GM23248 (cell line): ENCODE measurements at places on chromosomes 7 and 10. TPM values are rescaled to one million over a fixed set of nuclear protein-coding genes. Genes with fewer than 3 reads are reported as not detected.

- DNase-seq = no peak
These were observed 192.3 kb upstream of the AOAH start for GRCh38 chr7:36916619-36917018.

DNA sequence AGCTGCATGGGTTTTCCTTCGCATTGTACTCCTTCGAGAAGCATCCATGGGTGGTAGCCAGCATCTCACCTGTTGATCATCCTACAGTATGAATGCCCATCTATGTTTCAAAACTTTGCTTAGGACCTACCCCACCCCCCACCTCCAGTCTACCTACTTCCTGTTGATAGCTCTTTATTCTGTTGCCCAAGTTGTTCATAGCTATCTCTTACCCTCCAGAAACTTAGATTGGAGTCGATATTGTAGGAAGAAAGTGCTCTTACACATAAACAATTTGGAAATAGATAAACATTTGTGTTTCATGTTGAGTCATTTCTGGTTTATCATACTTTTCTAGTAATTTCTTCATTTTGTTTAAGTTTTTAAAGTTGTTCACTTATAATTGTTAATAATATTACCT, 90.1 kb downstream of the FAS start:
- DNase-seq = peak; percentile 40

DNA sequence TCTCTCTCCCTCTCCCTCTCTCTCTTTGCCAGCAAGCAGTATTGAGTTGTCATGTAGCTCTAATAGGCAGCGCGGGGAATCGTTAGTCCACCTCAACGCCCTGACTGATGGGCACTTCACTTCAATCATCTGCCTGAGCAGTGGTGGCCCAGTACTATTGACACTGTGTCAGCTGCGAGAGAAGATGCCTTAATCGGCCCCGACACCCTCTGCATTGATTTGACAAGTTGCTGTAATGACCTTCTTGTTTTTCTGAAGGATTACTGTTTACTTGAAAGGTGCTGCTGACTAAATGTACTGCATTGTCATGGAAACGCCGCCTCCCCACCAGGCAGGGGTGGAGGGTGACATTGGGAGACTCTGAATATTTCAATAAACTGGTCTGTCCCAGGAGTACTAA, 913.8 kb downstream of the KCNMA1 start:
- DNase-seq = no peak

DNA sequence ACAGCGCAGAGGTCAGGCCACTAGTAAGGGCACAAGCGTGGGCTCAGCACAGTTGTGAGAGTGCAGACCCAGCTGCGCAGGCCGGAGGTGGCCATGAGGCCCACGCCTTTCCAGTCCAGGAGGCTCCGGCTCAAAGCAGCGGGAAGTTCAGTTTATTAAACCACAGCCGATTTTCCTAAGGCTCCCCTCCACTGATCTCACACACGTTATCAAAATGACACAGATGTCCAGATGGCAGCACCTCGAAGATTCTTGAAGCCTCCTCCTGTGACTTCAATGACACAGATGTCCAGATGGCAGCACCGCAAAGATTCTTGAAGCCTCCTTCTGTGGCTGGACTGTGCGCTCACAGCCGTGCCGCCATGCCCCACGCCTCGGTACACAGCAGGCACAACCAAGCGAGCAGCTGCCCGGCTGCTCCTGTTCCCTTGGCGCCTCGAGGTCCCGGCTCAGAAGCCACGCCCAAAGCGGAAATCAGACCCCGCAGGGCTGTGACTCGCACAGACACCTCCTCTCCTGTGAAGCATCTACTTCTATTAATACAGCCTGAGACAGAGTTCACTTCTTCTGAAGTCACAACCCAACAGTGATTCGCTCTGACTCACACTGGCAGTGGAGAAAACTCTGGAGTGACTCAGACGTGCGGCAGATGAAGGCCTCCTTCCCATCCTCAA, 122.7 kb downstream of the MAD1L1 start:
- DNase-seq = peak; percentile 97

DNA sequence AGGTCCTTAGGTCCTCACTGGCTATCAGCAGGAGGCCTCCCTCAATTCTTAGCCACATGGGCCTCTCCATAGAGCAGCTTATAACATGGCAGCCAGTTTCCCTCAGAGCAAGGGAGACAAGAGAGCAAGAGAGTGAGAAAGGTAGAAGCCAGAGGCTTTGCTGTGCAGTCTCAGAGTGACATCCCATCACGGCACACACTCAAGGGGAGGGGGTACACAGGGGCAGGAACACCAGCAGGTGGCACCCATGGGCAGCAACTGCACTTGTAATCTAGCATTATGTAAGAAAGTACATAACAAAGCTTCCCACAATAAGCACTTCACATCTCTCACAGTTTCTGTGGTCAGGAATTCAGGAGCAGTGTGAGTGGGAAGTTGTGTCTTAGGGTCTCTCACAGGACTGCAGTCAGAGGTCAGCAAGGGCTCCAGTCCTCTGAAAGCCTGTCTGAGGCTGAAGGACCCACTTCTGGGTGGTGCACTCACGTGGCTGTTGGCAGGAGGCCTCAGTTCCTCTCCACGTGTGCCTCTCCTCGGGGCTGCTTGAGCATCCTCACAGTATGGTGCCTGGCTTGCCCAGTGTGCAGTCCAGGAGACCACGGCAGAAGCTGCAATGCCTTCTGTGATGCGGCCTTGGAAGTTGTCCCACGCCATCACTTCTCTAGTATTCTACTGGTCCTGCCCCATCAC, 159.4 kb downstream of the OAT start:
- no peak for DNase-seq

DNA sequence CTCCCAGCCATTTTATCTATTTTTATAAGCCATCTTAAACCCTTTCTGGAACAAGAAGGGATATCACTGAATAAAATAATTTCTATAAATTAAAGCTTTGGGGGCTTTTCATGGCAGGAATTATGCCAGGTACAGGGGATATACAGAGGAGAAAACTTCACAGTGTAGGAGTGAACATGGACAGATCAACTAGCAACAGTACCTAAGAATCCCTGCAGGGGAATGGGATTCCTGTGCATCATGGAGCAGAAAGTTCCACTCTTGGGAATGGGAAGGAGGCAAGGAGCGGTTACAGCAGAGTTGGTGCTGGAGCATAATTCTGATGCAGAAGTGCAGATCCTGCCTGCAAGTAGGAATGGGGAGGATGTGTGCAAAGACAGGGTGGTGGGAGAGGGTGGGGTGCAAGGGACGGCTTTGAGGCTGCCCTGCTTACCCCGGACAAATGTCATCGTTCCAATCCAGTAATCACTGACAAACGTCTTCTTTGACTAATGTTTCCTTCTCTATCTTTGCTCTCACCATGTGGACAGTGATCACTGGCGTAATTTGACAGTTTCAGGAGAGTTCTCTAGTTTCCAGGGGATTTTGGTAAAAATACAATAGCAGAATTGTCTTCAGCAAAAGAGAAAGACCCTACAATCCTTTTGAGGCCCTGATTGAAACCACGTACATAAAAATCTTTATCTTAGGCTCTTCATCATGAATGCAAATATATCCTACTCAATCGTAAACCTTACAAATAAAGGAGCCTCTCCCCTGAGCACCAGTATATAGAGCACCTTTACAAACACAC, 196.7 kb downstream of the HECW1 start:
- no peak for DNase-seq

DNA sequence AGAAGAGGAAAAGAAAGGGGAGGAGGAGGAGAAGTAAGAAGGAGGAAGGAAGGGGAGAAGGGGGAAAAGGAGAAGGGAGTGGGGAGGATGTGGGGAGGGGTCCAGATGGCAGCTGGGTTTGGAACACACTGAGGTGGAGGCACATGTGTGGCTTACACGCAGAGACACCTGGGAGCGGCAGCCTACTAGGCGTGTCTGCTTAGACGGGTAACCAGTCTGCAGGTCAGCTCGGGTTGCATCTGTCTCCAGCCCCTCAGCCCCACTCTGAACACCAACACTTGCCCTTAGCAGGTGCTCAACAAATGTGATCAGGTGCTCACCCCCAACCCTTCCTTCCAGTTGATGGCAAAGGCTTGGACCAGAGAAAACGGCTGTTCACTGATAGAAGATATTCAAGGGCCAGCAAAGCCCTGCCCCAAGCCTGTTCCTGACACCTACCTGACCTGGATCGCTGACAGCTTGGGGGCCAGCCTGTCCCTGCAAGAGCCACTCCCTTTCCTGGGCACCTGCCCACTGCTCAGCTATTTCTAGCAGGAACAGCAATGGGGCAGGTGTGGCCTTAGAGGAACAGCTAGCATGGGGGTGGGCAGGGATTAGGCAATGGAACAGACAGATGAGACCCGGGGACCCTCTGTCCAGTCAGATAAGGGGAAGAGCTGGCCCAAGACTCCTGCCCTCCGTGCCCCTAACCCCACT, 70.5 kb downstream of the SH3PXD2A start:
- DNase-seq = no peak

- peak; percentile 30 for DNase-seq
These were observed 681 bp upstream of the SPOCK2 start for GRCh38 chr10:72088889-72089575.

DNA sequence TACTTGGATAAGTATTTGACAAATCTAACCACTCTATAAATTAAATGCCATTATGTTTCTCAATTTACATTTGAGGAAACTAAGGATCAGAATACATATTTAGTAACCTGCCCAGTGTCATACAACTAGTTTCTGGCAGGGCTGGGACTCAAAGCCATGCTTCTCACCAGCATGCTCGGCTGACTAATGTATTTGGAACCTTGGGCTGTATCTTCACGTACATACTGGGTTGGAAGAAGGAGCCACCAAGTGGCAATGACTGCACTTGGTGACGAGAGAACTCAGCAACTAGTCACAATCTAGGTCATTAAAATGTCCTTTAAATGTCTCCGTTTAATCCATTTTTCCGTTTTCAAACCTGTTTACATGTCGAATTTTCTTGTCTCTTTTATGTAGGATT, 42.9 kb downstream of the CHRM2 start:
- peak; percentile 71 for DNase-seq

- DNase-seq = peak; percentile 94
These were observed 160.7 kb upstream of the ZNF32 start for GRCh38 chr10:43809211-43809930.

GRCh38 chr7:138127996-138128395, 51.7 kb downstream of the AKR1D1 start:
- DNase-seq = no peak

DNA sequence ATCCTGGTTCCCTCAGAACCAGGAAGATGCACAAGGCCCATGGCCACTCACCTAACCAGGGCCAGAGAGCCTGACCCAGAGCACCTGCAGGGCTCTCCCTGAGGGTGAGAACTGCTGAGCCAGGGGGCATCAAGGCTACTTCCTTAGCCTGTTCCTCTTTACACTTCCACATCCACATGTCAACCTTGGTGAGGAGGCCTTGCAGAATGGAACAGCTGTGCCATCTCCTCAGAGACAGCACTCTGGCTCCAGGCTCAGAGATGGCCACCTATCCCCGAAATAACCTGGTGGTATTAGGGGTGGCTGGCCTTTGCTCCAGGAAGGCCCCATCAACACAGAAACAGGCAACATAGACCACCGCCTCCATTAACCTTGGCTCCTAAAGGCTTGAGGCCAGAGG, 473.0 kb downstream of the RPS24 start:
- no peak for DNase-seq

- DNase-seq = no peak
These were observed 209.9 kb downstream of the SEMA3E start for GRCh38 chr7:83439026-83439425.

DNA sequence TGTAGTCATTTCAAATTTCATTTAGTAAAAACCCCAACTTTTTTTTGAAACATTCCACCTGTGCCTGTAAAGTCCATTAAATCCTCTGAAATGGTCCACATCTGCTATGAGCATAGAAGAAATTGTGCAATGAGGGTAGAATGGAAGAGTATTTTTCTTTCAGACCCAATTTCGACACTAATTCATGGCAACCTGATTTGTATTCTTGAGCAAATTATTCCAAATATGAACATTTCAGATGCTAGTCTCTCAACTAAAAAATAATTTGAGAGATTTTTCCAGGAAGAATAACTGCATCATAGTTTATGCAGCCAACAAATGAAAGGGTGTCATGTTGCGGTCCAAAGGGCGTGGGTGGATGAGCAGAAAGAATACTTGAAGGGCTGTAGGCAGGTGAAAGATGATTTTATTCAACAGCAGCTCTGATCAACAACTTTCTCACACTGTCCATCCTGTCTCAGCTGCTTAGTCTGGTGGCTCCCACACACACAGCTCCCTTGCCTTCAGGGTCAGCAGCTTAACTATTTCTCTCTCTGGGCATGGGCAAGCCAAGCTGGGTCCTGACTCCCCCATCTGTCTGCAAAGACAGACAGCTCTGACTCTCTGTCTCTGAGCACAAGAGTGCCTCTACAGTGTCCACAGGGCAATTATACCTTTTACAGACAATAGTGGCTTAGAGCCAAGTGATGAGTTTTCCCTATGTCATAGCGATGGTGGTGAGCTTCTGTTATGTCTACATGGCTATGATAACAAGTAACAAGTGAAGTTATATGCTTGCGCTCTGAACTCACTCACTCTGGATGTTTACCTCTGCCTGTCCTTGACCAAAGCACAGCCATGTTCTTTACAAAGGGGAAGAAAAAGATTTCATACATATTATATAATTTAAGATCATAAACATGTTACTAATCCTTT, 11.5 kb downstream of the STEAP2 start:
- DNase-seq = peak; percentile 89

GRCh38 chr7:7772397-7772821, 54.0 kb upstream of the RPA3 start:
- DNase-seq = no peak

- peak; percentile 24 for DNase-seq
These were observed 10.7 kb upstream of the SFMBT2 start for GRCh38 chr10:7421526-7421925.

DNA sequence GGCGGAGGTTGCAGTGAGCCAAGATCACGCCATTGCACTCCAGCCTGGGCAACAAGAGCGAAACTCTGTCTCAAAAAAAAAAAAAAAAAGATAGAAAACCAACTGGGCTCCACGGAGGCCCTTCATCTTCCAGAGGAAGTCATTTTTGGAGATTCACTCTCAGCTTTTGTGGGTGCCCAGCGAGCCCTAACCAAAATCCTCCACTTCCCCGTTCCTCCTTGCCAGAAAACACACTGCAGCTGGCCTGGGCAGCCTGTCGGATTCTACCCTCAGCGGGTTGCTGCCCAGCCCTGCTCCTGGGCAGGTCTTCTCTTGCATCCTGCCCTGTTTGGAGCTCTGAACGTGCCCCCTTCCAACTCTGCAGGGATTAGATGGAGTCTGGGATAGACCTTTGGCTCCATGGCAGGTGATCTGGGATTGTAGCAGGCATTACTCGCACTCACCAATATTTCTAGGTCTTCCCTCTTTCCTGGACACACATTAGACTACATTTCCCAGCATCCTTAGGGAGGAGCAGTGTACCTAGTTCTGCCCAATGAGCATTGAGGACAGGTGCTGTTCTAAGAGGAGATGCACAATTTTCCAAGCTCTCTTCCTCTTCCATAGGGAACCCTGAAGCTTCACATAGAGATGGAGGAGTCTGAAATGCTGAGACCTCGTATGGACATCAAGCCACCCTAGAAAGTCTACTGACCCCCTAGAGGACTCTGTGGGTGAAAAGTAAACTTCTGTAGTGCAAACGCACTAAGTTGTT, 4.6 kb downstream of the GRID2IP start:
- DNase-seq = no peak

The TMEM139 gene
- polyA plus RNA-seq = not detected in 2 replicates

The SPDYE16 gene
- 0.10 and 0.53 TPM in 2 replicates for polyA plus RNA-seq

The SFRP4 gene
- polyA plus RNA-seq = 0.21 and 0.72 TPM in 2 replicates

The STN1 gene
- 20.8 and 21.6 TPM in 2 replicates for polyA plus RNA-seq

The CFAP70 gene
- polyA plus RNA-seq = 0.61 and 0.65 TPM in 2 replicates

The OR2A12 gene
- not detected in 2 replicates for polyA plus RNA-seq

The GRM3 gene
- not detected in 2 replicates for polyA plus RNA-seq

The ZNF138 gene
- 3.1 and 3.4 TPM in 2 replicates for polyA plus RNA-seq

The FFAR4 gene
- polyA plus RNA-seq = not detected in 2 replicates
